ENCODE measurements at places on chromosomes 5 and 9.

DNA sequence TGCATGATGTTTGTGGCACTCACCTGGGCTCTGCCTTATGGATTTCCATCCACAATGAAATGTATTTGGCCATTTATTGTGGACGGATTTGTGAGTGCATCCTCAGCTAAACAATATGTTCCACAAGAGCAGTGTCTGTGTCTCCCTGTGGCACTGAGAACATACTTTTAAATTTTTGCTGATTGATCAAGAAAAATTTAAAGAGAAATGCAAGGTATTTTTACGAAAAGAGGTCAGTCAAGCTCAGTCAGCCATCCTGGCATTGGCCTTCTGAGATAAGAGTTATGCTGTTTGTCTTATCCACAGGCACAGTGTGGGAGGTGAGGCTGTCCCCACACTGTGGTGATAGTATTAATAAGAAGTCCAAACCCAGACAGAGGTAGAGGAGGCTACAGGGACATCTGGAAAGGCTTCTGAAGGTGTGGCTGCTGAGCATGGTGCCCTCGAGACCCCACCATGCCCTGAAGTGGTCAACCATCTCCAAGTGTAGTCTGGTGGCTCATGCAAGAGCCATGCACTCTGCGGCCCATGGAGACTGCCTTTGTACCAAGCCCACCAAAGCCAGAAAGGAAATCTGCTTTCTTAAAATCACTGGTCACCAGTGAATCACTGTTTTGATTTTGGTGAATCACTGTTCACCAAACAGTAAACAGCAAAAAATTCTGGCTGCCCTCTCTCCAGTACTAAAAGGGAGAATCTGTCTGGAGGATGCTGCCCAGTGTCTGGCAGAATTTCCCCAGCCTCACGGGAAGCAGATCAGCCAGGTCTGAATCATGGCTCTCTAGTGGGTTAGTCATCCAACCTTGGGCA is 28.8 kb downstream of the SPOCK1 start:
- no peak for DNase-seq

GRCh38 chr5:53263151-53263550 is 153.6 kb upstream of the MOCS2 start:
- no peak for DNase-seq

- DNase-seq: no peak
Observed at GRCh38 chr5:169832845-169833244, 147.4 kb downstream of the INSYN2B start.

DNA sequence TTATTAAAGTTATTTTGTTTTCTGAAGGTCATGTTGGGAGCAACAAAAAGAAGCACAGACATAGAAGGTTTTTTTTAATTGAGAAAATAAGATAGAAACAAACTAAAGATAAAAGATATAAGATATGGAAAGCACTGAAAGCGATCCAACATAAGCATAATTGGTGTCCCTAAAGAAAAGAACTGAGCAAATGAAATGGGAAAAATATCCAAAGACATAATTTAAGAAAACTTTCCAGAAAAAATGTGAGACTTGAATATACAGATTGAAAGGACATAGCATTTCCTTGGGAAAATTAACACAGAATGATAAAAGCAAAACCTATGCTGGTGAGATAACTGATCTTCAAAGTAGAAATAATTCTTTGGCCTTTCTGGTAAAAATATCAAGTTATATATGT is 289.3 kb downstream of the KIAA0825 start:
- DNase-seq: no peak

DNA sequence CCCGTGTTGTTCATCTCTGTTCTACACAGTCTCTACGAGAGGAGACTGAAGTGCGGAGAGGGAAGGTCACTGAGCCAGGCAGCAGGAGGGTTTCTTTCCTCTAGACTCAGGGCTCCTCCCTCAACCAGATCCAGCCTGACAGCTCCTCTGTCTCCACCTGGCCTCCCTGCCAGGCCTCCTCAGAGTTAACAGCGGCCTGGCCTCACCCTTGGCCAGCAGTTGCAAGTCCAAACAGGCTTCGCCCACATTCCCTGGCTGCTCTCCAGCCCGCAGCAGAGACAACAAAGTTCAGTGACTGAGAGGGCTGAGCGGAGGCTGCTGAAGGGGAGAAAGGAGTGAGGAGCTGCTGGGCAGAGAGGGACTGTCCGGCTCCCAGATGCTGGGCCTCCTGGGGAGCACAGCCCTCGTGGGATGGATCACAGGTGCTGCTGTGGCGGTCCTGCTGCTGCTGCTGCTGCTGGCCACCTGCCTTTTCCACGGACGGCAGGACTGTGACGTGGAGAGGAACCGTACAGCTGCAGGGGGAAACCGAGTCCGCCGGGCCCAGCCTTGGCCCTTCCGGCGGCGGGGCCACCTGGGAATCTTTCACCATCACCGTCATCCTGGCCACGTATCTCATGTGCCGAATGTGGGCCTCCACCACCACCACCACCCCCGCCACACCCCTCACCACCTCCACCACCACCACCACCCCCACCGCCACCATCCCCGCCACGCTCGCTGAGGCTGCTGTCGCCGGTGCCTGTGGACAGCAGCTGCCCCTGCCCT is at the start of gene HRCT1:
Gene HRCT1 (plus strand): TSS at position 291 of the 768 bp plus-strand sequence. CDS start 86 bp downstream, at position 377.
- no peak for DNase-seq

Data from activated T-helper 1 cell treated with anti-CD3 and anti-CD28 coated beads, Interleukin-2, amount 50 U/mL, for 16 hours (primary cell).